GM04503 (cell line): ENCODE measurements at places on chromosomes 16 and 17.

- DNase-seq, result no peak
Observed at GRCh38 chr17:8013731-8014557, 11.5 kb downstream of the GUCY2D start.

DNA sequence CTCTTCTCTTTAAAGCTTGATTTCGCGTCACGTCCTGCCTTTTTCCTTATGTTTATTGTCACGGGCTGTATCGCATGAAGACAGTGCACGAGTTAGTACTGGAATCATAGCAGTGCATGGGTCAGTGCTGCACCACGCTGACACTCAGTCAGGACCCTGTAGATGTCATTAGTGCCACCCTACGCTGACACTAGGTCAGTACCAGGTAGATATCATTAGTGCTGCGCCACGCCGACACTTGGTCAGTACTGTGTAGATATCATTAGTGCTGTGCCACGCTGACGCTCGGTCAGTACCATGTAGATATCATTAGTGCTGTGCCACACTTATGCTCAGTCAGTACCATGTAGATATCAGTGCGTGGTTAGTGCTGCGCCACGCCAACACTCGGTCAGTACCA is 106.2 kb upstream of the ZNF469 start:
- DNase-seq, result no peak

GRCh38 chr17:8122422-8122923 is 1.4 kb downstream of the HES7 start:
- DNase-seq, result no peak

DNA sequence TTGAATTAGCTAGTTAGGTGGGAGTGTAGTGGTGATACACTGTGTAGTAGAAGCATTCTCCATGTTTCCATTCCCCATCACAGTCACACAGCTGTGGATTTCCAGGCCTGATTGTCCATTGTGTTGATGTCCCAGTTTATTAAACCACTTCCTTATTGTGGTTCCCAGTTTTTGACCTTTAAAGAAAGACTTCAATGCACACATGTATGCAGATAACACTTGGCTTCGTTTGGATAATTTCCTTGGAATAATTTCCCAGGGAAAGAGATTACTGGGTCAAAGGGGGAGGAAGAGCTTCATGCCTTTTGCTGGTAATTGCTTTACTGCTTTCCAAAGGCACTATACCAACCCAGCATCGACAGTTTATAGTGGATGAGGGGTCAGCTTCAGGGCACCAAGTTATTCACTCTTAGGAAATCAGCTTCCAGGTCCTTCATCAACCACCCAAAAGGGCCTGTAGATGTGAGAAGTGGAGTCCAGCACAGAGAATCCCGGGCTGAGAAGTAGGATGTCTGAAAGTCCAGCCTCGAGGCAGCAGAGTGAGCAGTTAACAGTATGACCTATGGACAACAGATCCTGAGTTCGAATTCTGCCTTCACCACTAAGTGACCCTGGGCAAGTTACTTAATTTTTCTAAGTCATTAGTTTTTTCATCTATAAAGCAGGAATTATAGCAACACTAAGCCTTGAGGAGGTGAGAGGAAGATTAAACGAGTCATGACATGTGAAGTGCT is 31.3 kb upstream of the TNS4 start:
- no peak for DNase-seq

GRCh38 chr17:4998027-4998731 is 429 bp downstream of the KIF1C start:
- no peak for DNase-seq

GRCh38 chr17:33511670-33512069 is 218.6 kb upstream of the ASIC2 start:
- no peak for DNase-seq

GRCh38 chr17:82783498-82783897 is 31.6 kb downstream of the TBCD start:
- DNase-seq, result no peak

- DNase-seq, result no peak
Observed at GRCh38 chr16:17370731-17371285, 100.0 kb downstream of the XYLT1 start.

DNA sequence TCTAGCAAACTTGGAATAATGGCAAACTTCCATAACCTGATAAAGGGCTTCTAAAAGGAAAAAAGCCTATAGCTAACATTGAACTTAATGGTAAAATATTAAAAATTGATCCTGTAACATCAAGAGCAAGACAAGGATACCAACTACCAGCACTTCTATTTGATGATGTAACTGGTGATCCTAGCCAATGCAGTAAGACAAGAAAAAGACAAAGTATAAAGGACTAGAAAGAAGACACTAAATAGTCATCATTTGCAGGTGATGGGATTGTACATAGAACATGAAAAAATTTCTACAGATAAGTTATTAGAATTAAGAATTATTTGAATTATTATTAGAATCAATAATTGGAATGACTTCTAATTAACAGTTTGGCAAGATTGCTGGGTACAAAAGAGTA is 37.0 kb downstream of the B9D1 start:
- DNase-seq, result no peak

- no peak for DNase-seq
Observed at GRCh38 chr17:82349287-82349701, 9.8 kb upstream of the TEX19 start.

- DNase-seq, result no peak
Observed at GRCh38 chr17:71217769-71218168, 903.1 kb upstream of the SOX9 start.

- DNase-seq, result no peak
Observed at GRCh38 chr16:88541831-88542616, 28.2 kb upstream of the ZC3H18 start.

- no peak for DNase-seq
Observed at GRCh38 chr16:3748307-3748706, 31.0 kb upstream of the TRAP1 start.

DNA sequence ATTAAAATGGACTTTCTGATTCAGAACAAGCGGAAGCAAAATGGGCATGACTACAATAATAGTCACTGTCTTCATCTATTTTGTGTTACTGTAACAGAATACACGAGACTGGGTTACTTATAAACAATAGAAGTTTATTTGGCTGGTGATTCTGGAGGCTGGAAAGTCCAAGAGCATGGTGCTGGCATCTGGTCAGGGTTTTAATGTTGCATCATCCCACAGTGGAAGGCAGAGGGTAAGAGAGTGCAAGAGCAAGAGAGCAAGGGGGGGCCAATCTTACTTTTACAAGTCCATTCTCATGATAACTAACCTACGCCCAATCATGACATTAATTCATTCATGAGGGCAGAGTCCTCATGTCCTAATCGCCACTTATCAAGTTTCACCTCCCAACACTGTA is 189.2 kb downstream of the TOX3 start:
- DNase-seq, result no peak

GRCh38 chr16:87947356-87948118 is 3.7 kb upstream of the BANP start:
- no peak for DNase-seq

- DNase-seq, result no peak
Observed at GRCh38 chr16:8677481-8677880, 3.1 kb downstream of the ABAT start.

- DNase-seq, result no peak
Observed at GRCh38 chr16:88393034-88393433, 10.3 kb downstream of the ZNF469 start.

GRCh38 chr17:65618516-65618915 is 57.1 kb upstream of the AXIN2 start:
- DNase-seq, result no peak

- no peak for DNase-seq
Observed at GRCh38 chr17:69096541-69096940, 35.8 kb upstream of the ABCA9 start.

DNA sequence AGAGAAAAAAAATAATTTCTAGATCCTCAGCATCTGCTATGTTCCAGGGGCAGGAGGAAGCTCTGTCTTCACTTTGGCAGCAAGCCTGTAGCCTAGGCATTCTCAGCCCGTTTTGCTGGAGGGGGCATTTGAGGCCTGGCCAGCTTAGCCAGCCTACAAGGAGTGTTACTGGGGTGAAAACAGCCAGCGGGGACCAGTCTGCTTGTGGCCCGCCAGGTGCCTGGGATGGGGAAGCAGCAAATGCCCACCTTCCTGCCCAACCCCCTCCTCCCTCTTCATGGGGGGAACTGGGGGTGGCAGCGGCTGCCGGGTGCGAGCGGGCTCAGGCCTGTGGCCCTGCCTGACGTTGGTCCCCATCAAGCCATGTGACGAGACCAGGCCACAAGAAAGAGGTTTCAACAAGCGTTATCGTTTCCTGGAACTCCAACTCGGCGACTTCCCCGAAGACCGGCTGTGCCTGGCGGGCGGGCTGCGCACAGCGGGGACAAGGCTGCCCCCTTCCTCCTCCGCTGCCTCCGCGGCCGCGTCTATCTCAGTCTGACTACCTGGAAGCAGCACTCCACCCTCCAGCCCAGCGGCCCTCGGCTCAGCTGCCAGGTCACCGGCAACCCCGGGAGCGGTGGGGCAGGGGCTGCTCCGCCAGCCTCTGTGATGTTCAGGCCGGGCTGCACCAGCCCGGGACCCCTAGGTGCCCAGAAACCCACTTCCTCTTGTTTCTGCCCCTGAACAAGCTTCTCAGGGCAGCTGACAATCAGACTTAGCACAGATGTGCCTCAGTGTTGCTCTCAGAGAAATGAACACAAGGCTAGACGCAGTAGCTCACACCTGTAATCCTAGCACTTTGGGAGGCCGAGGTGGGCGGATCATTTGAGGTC is 22.9 kb downstream of the SOCS1 start:
- DNase-seq, result no peak

DNA sequence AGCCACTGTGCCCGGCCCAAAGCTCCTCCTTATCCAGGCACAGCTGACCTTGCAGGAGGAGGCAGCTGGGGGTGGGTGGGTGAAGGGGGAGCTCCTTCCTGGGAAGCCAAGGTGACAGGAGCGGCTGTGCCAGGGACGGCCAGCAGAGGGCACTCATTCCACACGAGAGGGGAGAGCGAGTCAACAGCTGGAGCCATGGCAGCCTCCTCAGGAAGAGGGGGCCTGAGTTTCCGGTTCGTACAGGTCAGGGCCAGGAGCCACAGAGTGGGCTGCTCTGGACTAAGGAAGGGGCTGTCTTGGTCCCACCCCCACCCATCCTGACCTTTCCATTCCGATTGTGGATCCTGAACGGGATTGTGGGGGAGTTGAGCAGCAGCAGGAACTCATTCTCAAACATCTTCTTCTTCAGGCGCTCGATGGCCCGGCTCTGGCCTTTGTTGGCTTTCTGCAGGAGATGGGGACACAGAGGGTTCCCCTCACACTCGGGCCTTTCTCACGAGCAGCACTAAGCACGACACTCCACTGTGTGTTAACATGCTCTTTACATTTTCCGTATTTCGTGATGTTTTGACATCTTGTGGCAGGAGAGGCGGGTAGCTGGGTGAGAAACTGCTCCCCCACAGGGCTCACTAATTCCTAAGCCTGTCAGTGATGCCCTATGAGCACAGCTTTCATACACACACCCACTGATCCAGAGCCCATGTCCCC is 61.6 kb downstream of the TIMM22 start:
- no peak for DNase-seq

- no peak for DNase-seq
Observed at GRCh38 chr16:74752756-74753155, 21.9 kb downstream of the FA2H start.

- DNase-seq, result no peak
Observed at GRCh38 chr16:11386791-11387546, 41.7 kb downstream of the RMI2 start.

DNA sequence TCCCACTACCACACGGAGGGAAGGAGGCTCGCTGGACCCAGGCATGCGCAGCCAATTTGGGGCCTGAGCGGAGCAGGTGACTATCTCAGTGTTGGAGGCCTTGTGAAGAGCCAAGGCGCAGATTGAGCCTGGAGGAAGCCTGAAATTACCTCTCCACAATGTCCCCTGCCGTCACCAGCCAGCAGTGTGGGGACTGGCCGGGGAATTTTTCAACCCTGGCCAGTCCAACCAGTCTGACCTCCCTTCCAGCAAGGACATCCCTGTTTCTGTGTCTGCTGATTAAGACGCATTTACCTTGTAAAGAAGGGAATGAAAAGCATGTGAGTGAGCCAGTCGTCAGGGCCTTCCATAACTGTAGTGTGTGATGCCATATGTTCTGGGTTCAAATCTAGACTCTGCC is 198.1 kb upstream of the IRX3 start:
- no peak for DNase-seq

GRCh38 chr17:74231928-74232907 is 18.8 kb downstream of the TTYH2 start:
- no peak for DNase-seq

- no peak for DNase-seq
Observed at GRCh38 chr16:678858-679813, 1.1 kb upstream of the STUB1 start.

- no peak for DNase-seq
Observed at GRCh38 chr17:61786088-61786487, 77.2 kb downstream of the BRIP1 start.

GRCh38 chr17:58528443-58528842 is 14.0 kb upstream of the MTMR4 start:
- DNase-seq, result no peak

- DNase-seq, result no peak
Observed at GRCh38 chr16:85738923-85739715, 11.8 kb downstream of the C16orf74 start.

DNA sequence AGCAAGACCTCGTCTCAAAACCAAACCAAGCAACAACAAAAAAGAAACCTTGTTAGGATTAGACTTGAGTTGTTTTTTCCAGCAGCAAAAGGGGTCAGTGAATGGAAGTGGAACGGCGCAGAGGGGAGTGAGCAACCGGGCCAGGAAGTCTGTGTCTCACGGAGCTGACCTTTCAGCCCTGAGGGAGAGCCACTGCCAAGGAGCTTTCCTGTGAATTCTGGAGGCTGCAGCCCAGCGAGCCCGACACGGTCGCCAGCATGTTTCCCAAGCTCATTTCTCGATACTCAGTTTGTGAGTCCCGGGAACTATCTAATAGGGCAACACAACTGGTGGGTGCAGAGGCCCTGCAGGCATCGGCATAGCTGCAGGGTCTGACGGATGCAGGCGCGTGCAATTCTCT is 19.6 kb downstream of the TELO2 start:
- no peak for DNase-seq

DNA sequence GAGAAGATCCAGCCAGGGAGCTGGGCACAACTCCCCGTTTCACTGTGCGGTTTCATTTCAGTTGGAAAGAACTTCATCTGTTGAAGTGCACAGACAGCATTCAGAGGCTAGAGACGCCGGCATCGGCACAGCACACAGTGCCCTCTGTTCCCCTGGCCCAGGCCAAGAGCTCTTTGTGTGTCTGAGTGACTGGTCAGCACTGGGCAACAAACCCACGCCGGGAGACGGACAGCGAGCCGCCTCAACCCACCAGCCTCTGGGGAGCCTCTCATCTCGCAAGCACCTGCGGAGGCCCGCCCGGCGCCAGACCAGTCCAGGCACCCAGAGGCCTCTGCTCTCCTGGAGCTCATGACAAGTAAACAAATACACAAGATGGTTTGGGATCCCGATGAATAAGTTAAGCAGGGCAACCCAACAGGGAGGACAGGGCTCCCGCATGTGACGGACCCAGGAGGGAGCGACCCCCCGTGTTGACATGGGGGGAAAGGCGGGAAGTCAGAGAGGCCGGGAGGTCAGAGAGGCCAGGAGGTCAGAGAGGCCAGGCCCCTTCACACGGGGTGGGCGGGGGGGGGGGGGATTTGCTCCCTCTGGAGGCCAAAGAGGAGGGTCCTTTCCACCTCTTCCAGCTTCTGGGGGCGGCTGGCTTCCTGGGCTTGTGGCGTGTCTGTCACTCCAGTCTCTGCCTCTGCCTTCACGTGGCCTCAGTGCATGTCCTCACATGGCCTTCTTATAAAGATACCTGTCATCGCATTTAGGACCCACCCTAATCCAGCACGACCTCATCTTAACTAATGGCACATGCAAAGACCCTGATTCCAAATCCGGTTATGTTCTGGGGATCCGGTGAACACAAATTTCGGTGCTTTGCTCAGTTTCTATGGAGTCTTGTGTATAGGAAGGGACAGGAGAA is 25.8 kb upstream of the KLHDC4 start:
- DNase-seq, result no peak
